A549 treated with RU486 at 1 μM for 4 hours (cell line): ENCODE measurements at places on chromosomes 4 and X. TPM values are rescaled to one million over a fixed set of nuclear protein-coding genes. Genes with fewer than 3 reads are reported as not detected.

The SUPT20HL2 gene
- not detected in 5 replicates for total RNA-seq

The DNAAF6 gene
- not detected in 5 replicates for total RNA-seq

The CCDC110 gene
- total RNA-seq, result not detected in 5 replicates

The FRG2 gene
- 0.05 to 0.09 TPM in 2 of 5 replicates, not detected in the others for total RNA-seq

The RGN gene
- total RNA-seq, result not detected in 5 replicates

The MAOB gene
- total RNA-seq, result 0.09 to 0.34 TPM (median 0.16 TPM) in 5 replicates
